Stimulated activated CD4-positive, alpha-beta T cell treated with anti-CD3 and anti-CD28 coated beads, Interleukin-12 subunit alpha, Interleukin-12 subunit beta, amount 100 ng/mL, for 4 hours (primary cell): ENCODE measurements at places on chromosomes 5 and 9.

DNA sequence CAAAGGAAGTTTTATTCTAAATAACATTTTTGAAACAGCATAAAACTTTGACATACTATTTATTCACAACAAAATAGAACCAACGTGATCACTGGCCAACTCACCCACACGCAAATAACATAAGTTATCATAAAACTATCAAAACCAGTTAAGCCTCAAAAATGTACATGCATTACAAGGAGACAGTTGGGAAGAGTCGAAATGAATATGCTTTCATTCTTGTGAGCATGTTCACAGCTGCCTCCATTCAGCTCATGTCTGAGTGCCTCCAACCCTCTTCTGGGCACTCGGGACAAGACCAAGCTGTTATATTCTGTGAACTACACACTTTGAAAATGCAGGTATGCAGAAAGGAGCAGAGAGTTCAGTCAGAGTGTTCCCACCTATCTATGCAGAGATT lies 284.9 kb downstream of the BNC2 start:
- DNase-seq = no peak

DNA sequence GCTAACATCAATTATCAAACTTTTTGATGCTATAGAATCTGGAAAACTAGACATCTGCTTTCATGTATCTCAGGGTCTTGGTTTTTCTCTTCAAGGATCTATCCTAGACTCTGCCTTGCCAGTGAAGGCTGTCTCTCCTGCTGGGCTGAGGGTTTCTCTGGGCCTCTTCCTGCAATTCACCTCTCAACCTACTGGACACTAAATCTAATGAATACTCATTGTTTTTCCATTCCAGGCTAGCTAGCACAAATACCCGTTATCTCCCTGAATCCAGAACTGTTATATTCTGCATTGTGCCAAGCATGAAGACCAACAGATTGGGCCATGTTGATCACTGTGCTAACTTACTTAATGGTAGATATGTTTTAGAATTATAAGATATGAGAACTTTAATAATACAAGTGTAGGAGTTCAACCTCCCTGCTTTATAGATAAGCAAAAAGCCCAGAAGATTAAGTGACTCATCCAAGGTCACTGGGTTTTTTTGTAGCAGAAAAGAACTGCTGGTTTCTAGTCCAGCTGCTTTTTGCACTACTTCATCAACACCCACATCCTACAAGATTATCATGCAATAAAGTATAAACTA lies 56.5 kb upstream of the RNF38 start:
- DNase-seq = no peak

- DNase-seq = no peak
Measured at GRCh38 chr5:118968406-118968911, 19.9 kb downstream of the DTWD2 start.

DNA sequence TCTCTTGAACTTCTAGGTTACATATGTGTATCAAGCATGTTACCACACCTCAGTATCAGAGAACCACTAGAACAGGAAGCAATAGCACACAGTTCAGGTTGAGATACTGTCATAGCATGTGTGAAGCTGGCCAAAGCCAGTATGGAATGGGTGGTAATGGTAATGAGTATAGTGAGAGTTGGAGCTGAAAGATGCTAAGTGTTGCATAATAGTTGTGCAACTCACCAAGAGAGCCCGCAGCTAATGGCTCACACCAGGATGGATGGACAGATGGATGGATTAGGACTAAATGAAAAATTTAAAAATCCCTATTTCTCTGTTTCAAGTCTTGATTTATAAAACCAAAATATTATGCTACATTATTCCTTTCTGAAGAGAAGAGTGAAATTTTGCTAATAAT lies 53.4 kb upstream of the KCNN2 start:
- no peak for DNase-seq

- no peak for DNase-seq
Measured at GRCh38 chr5:62268792-62269191, 37.2 kb upstream of the KIF2A start.

- no peak for DNase-seq
Measured at GRCh38 chr9:117444501-117444900, 29.6 kb upstream of the ASTN2 start.

- DNase-seq = no peak
Measured at GRCh38 chr9:127106466-127106855, 16.0 kb downstream of the ANGPTL2 start.

GRCh38 chr5:180815293-180815917 lies 12.8 kb upstream of the MGAT1 start:
- no peak for DNase-seq

DNA sequence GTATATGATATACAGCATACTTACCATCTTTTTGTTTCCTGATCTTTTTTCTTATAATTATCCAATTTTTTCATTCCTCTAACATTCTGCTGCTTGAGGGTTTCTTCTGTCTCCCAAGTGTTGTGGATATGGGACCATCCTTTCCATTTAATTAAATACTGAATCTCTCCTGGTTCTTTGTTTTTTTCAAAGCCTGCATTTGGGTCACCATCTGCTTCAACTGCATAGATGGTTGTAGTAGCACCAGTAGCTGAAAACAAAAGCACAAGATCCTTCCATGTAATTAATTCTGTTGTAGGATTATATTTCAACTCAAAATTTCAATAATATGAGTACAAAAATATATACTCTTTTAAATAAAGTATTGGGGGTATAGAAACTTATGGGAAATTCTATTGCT lies 29.4 kb downstream of the CHD1 start:
- DNase-seq = no peak

DNA sequence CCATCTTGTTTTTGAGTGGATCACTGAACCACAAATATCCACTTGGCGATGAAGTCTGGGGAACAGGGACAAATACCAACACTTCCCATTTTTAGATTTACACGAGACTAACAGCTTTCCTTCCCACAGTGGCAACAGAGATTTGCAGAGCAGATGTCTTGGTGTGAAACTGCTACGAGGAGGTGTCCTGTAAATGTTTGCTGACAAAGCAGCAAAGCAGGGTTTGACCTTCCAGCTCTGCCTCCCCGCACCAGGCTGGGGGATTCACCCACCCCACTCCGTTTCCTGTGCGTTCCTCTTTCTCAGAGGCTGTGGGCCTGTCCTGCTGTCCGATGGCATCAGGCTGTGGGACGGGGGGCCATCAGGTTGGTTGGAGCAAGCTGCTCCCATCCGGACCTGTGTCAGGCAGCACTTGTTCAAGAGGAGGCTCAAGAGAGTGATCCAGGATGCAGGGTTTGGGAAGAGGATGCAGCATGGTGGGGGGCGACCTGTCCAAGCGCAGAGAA lies 693 bp upstream of the RGS3 start:
- no peak for DNase-seq

DNA sequence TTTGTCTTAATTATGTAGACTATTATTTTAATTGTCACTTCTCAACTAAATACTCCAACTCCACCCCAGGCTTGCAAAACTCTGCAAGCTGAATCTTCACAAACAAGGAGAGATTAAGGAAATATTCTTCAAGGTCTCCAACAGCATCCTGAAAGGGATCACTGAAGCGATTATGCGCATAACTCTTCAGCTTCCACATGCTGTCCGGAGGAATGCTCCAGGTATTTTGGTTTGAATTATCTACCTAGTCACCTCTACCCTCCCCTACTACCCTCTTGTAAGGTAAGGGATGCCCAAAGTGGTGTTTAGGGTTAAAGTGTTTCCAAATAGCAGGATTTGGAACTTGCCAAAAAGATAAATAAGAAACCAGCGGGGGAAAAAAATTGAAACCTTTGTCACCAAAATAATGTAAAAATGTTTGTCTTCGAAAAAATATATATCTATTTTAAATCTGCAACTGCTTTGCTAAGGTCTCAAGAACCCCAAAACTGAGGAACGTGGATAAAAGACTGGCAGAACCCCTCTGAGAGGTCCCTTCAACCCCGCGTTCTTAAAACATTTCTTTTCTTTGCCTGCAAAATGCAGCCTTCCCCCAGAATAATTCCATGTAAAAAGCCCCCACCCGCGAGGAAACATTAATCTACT lies 11.6 kb downstream of the PTCH1 start:
- DNase-seq = no peak

GRCh38 chr9:127388037-127388855 lies 8.7 kb upstream of the SLC2A8 start:
- peak; percentile 68 for DNase-seq

DNA sequence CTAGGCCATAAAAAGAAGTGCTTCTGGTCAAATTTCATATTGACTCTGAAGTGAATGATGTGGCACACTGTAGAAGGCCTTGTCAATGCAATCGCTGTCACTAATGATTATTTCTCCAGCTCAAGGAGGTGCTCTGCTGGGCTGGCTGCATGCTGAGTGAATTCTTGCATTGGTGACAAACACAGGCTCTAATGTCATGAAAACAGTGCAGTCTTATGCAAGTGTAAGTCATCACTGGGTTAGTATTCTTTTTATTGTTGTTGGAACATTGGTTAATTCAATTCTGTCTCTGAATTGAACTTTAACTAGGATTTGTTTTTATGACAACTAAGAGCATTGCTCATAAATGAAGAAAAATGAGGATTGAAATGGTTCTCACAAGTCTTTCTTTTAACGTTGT lies 57.3 kb upstream of the CD180 start:
- no peak for DNase-seq

GRCh38 chr5:139243425-139243970 lies 45.3 kb upstream of the SIL1 start:
- DNase-seq = no peak

- DNase-seq = no peak
Measured at GRCh38 chr9:98806394-98807035, 955 bp upstream of the GALNT12 start.

- DNase-seq = no peak
Measured at GRCh38 chr5:73693573-73694061, 67.6 kb downstream of the ARHGEF28 start.

DNA sequence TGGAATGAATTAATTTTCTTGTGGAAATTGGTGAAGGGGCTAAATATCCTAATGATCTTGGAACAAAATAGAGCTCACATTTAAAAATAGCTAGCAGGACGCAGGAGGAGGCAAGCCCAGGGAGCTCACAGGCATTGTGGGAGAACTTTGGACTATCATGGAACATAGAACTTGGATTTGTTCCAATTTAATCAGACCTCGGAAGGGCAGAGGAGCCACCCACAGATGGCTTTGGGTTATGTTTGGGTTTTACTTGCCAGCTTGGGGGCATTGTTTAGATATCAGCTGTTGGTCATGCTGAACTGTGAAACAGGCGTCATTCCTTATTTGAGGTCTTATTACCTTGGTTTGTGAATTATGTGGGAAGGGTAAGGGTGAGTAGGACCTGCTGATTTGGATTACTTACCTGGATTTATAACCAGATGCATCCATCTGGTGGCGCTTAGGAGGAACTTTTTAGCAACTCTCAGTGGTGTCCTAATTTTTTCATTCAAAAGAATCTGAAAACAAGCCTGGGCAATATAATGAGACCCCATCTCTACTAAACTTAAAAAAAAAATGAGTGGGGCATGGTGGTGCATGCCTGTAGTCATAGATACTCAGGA lies 14.1 kb upstream of the PTGR1 start:
- DNase-seq = no peak

DNA sequence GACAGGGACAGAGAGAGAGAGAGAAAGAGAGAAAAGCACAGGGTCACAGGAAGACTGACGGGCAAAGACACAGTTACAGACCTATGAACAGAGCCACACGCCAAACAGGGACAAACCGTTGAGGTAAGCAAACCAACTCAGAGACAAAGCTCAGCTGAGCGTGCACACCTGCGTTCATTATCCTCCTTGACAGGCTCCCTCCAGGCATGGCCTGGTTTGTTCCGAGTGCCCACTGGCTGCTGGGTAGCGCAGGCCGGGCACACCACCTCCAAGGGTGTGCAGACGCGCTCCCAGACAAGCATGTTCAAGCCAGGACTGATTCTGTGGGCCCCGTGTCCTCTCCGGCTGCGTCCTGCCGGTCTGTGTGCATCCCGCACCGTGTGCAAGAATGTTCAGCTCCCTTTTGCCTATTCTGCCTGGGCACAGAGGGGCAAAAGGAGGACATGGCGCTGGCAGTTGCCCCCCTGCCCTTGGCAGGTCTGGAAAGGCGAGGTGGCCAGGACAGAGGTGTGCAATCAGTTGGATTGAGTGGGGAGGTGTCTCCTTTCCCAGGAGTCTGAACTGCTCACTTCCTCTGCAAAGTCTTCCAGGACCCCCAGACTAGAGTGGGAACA lies 467 bp upstream of the SMIM32 start:
- DNase-seq = no peak

GRCh38 chr5:54705994-54706653 lies 188.6 kb downstream of the SNX18 start:
- no peak for DNase-seq

DNA sequence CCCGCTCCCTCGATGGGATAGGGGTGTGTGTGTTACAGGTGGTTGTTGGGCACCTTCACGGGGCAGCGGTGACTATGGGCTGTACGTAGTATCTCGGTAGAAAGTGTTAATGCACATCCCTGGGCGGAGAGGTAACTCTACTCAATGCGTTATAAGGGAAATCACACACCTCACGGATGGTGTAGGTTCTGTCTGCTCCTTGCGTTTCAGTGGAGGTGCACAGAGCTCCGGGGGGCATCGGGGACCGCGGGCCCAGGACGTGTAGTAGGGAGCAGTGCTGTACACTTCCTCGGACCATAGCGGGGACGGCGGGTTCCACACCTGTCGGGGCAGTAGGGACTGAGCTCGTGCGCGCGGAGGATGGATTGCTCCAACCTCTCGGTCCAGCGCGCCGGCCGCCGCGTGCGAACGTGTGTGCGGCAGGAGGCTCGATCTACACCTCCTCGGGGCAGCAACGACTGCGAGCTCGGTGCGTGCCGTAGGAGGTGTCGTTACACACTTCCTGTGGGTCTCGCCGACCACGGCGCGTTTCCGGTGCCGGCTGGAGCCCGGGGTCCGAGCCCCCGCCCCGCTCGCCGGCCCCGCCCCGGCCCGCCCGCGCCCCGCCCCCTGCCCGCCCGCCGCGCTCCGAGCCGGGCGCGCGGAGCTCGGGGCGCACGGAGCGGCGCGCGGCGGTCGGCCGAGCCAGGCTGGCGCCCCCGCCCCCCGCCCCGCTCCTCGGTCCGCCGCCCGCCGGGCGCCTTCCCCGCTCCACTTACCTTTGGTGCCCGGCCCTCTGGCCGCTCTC lies at the start of gene KIAA1958:
KIAA1958 (plus strand) TSS at position 607 of the 787 bp plus-strand sequence. CDS start 87,254 bp downstream, outside the sequence.
- DNase-seq = peak; percentile 80

GRCh38 chr9:33041432-33042188 lies 16.5 kb downstream of the DNAJA1 start:
- DNase-seq = no peak

- no peak for DNase-seq
Measured at GRCh38 chr5:87887247-87887646, 381.4 kb downstream of the TMEM161B start.

DNA sequence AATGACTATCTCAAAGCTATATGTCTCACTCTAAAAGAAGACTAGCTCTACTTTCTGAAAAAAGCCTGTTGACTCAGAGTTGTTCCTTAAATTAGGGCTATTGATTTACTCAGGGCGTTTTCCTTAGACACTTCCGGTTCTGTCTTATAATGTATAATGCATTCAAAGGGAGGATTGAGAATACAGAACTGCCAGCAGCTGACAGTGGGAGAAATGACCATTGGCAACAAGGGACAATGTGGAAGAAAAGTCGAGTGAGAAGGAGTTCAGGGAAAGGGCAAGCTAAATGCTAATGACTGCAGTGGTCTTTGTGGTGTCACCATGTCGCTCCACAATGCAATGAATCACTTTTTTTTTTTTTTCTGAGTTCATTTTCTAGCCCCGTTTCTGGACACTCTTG lies 65.7 kb upstream of the ANKH start:
- DNase-seq = no peak

- no peak for DNase-seq
Measured at GRCh38 chr5:7650755-7651154, 200.2 kb downstream of the CFAP90 start.
